Fibroblast of skin of scalp (primary cell): ENCODE measurements at places on chromosomes 16 and 17.
A peak's percentile ranks its signal among the peaks of the same experiment; 100 is the strongest.

DNA sequence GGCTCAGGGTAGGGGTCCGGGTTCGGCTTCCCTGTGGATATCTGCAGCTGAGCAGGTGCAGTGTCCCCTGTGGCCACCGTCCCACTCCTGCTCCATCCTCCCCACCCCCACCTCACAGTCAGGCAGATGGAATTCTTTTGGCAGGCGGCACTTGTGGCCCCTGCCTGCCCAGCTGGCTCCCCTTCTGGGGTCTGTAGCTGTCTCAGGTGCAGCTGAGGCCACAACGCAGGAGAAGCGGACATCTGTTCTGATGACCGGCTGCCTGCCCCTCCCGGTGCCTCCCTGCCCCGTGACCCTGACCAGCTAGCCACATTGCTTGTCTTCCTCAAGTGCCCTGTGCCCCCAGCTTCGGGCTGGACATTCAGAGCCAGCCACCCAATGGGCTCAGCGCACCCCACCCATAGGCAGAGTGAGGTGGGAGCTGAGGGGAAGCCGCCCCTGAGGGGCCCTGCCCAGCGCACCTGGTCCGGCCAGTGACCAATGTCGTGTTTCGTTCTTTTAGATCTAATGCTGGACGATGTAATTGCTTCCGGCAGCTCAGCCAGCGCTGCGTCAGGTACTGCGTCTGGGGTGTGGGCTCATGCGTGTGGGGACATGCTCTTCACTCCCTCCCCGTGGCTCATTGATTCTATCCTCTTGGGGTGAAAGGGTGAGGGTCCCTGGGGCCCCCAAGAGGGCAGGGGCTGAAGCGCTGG is 25.2 kb upstream of the ABCC3 start:
- no peak for DNase-seq

DNA sequence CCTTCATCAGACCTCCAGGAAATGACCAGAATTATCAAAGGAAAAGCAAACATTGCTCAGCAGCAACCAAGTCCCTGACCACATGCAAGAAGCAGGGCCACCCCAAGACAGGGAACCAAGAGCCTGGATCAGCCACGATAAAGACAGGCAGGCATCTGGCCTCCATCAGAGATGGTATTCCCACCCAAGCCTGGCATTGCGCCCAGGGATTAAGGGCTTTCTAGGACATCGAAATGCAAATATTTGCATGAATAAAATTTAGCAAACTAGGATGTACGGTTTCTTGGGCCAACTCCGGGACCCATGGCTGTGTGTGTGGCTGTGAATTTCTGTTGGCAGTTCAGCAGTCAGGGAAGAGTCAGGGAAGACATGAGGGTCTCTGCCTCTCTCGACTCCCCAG is 241.4 kb upstream of the DYNLRB2 start:
- DNase-seq: peak; percentile 93

GRCh38 chr17:2266045-2266864 is 37.3 kb downstream of the SMG6 start:
- no peak for DNase-seq

GRCh38 chr17:4663711-4664110 is 22.2 kb upstream of the ALOX15 start:
- no peak for DNase-seq

DNA sequence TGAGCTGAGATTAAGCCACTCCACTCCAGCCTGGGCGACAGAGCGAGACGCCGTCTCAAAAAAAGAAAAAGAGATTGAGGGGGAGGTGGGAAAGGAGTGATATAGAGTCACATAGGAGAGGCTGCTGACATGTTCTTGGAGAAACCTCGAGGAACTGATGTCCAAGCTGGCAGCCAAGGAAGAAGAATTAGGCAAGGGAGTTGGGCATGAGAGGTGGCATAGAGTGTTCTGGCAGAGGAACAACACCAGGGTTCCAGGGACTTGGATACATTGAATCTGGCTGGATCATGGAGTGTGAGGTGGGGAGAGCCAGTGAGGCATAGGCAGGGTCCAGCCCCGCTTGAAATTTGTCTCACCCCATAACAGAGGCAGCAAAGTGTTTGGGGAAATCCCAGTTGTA is 10.7 kb downstream of the CDH3 start:
- DNase-seq: no peak

GRCh38 chr16:2585651-2586081 is 47.8 kb downstream of the PDPK1 start:
- no peak for DNase-seq

GRCh38 chr17:29051731-29052130 is 8.8 kb downstream of the PIPOX start:
- no peak for DNase-seq

DNA sequence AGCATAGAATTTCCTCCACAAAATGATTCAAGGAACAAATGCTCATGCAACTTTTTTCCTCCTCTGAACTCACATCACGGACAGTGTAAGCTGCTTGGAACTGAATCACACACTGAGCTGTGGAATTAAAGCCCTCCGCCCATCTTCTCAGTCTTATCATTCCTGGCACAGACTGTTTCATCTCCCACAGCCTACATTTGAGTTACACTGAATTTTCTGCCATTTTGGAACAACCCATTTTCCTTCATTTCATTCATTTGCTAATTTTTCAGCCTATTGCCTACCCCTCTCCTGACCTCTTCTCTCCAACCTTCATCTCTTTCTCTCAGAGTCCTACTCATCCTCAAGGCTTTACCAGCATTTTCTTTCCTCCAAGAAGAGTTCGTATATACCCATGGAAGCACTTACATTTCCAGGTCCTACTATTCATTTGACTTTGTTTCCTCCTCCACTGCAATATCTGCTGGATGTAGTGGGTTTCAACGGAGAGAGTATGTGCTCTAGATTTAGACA is 39.1 kb upstream of the TOM1L1 start:
- DNase-seq: no peak

DNA sequence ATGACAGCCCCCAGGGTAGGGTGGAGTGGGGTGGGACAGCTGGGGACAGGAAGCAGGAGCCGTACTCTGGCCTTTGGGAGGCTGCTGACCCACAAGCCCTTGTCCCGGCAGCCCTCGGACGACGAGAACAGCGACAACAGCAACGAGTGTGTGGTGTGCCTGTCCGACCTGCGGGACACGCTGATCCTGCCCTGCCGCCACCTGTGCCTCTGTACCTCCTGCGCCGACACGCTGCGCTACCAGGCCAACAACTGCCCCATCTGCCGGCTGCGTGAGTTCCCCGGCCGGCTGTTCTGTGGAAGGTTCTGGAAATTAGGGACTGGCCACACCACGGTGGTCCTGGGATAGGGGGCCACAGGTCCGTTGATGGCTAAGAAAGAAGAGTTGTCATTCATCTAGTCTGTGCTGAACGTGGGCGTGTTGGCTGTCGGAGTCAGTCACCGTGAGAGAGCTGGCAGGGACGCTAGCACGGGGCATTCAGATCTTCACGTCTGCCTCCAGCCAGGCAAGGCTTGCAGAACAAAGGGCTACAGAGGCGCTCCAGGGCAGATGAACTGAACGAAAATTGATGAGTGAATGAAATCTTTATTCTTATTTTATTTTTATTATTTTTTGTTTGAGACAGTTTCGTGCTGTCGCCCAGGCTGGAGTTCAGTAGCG is 19.8 kb upstream of the NUDT16L1 start:
- no peak for DNase-seq

GRCh38 chr17:63685041-63685440 is 14.9 kb downstream of the LIMD2 start:
- no peak for DNase-seq

- no peak for DNase-seq
Observed at GRCh38 chr16:85400305-85401205, 212.6 kb upstream of the GSE1 start.

DNA sequence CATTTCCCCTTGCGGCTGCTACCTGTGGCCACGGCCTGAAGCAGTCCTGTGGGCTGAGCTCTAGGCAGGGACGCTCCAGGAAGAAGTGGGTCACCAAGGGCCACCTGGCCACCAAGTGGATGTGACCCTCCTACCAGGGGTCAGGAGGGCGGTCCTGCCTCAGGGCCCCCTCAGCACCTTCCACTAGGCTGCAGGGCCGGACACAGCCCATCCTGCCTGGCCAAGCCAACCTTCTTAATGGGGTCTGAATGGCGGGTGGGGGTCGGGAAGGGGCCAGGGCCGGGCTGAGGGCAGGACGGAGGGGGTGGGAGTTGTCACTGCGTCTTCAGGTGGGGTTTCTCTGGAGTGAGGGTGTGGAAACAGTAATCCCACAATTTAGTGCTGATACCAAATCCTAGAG is 13.2 kb upstream of the MLKL start:
- no peak for DNase-seq
